ENCODE measurements at places on chromosomes 7 and 10. TPM values are rescaled to one million over a fixed set of nuclear protein-coding genes. Genes with fewer than 3 reads are reported as not detected.
A peak's percentile ranks its signal among the peaks of the same experiment; 100 is the strongest.

RELN gene
- not detected for total RNA-seq

TAS2R5 gene
- 2.5 TPM for total RNA-seq

PNPLA8 gene
- 33.0 TPM for total RNA-seq

HOGA1 gene
- total RNA-seq, result not detected

TMEM139 gene
- not detected for total RNA-seq

CLCN1 gene
- total RNA-seq, result not detected

AEBP1 gene
- not detected for total RNA-seq

SLC39A12 gene
- not detected for total RNA-seq

LIPF gene
- total RNA-seq, result 0.22 TPM

GJD4 gene
- not detected for total RNA-seq

CTNNA3 gene
- not detected for total RNA-seq

GPR26 gene
- total RNA-seq, result not detected

NPFFR1 gene
- total RNA-seq, result not detected

- no peaks in the 10 kb centered on the region for H3K36me3 ChIP-seq
- H3K4me1 ChIP-seq, result no peaks in the 10 kb centered on the region
- no peak overlapping the region for H3K27ac ChIP-seq
- DNase-seq, result no peak
- no peak overlapping the region for H3K4me3 ChIP-seq
Observed at GRCh38 chr10:10772874-10773508, 244.7 kb upstream of the CELF2 start.

GRCh38 chr7:33669251-33669670 is 236.1 kb upstream of the BMPER start:
- no peak overlapping the region for H3K27ac ChIP-seq
- no peaks in the 10 kb centered on the region for H3K36me3 ChIP-seq
- no peak for DNase-seq
- no peaks in the 10 kb centered on the region for H3K27me3 ChIP-seq

- H3K4me1 ChIP-seq, result no peaks in the 10 kb centered on the region
- no peak for DNase-seq
- no peaks in the 10 kb centered on the region for H3K36me3 ChIP-seq
- H3K27ac ChIP-seq, result no peak overlapping the region
- no peaks in the 10 kb centered on the region for H3K27me3 ChIP-seq
- H3K4me3 ChIP-seq, result no peak overlapping the region
Observed at GRCh38 chr7:41375582-41375981, 327.3 kb downstream of the INHBA start.

GRCh38 chr7:98315318-98315993 is 34.0 kb downstream of the BRI3 start:
- peaks cover 31% of the 10 kb centered on the region for H3K4me1 ChIP-seq
- peak overlapping the region; percentile 44 for H3K4me3 ChIP-seq
- H3K27me3 ChIP-seq, result no peaks in the 10 kb centered on the region

DNA sequence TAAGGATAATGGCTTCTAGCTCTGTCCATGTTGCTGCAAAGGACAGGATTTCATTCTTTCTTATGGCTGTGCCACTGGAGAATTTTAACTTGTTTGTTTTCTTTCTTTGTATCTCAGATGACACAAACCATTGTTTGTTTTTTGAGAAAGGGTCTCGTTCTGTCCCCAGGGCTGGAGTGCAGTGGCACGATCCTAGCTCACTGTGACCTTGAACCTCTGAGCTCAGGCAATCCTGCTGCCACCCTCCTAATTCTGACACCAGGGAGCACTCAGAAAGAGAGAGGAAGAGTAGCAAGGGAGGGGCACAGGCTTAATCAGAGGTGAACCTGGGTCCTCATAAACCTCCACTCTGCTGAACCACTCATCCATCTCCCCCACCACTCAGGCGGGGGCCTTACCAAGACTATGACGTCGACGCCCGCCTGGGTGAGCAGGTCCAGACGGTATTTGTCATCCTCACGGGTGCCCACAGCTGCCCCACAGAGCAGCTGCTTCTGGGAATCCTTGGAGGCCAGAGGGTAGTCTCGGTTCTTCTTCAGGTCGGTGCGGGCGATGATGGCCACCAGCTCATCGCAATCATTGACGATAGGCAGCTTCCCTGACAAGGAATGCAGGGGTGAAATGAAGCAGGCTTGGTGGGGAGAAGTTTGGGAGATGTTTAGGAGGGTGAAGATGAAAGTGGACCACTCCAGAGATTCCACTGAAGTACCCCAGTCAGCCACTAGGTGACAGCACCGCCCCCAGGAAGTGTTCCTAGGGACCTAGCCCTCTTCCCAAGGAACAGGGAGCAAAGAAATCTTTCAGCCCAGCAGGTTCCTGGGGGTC is 11.6 kb downstream of the IMPDH1 start:
- H3K36me3 ChIP-seq, result peaks cover 44% of the 10 kb centered on the region
- H3K4me3 ChIP-seq, result no peak overlapping the region
- H3K27ac ChIP-seq, result no peak overlapping the region

GRCh38 chr10:78309536-78310237 is 276.0 kb downstream of the RPS24 start:
- no peaks in the 10 kb centered on the region for H3K36me3 ChIP-seq
- no peak overlapping the region for H3K27ac ChIP-seq
- no peaks in the 10 kb centered on the region for H3K27me3 ChIP-seq
- H3K4me3 ChIP-seq, result no peak overlapping the region
- no peak for DNase-seq

- no peaks in the 10 kb centered on the region for H3K27me3 ChIP-seq
- no peaks in the 10 kb centered on the region for H3K36me3 ChIP-seq
- H3K4me3 ChIP-seq, result no peak overlapping the region
- DNase-seq, result no peak
- H3K4me1 ChIP-seq, result no peaks in the 10 kb centered on the region
- H3K27ac ChIP-seq, result no peak overlapping the region
Observed at GRCh38 chr10:50392966-50393718, 141.8 kb upstream of the ASAH2 start.

GRCh38 chr7:83413424-83413823 is 235.5 kb downstream of the SEMA3E start:
- H3K27me3 ChIP-seq, result no peaks in the 10 kb centered on the region
- no peaks in the 10 kb centered on the region for H3K36me3 ChIP-seq
- no peak overlapping the region for H3K4me3 ChIP-seq
- no peaks in the 10 kb centered on the region for H3K4me1 ChIP-seq
- no peak overlapping the region for H3K27ac ChIP-seq
- DNase-seq, result no peak

- H3K4me3 ChIP-seq, result no peak overlapping the region
- no peaks in the 10 kb centered on the region for H3K36me3 ChIP-seq
- H3K27me3 ChIP-seq, result no peaks in the 10 kb centered on the region
Observed at GRCh38 chr7:44515590-44516268, 25.3 kb upstream of the NUDCD3 start.

- no peak overlapping the region for H3K27ac ChIP-seq
- H3K27me3 ChIP-seq, result no peaks in the 10 kb centered on the region
- no peak overlapping the region for H3K4me3 ChIP-seq
- DNase-seq, result no peak
- H3K36me3 ChIP-seq, result no peaks in the 10 kb centered on the region
Observed at GRCh38 chr7:51949726-51950644, 633.4 kb upstream of the COBL start.

GRCh38 chr7:10015687-10016086 is 958.0 kb upstream of the PHF14 start:
- no peak overlapping the region for H3K27ac ChIP-seq
- DNase-seq, result no peak
- no peak overlapping the region for H3K4me3 ChIP-seq

DNA sequence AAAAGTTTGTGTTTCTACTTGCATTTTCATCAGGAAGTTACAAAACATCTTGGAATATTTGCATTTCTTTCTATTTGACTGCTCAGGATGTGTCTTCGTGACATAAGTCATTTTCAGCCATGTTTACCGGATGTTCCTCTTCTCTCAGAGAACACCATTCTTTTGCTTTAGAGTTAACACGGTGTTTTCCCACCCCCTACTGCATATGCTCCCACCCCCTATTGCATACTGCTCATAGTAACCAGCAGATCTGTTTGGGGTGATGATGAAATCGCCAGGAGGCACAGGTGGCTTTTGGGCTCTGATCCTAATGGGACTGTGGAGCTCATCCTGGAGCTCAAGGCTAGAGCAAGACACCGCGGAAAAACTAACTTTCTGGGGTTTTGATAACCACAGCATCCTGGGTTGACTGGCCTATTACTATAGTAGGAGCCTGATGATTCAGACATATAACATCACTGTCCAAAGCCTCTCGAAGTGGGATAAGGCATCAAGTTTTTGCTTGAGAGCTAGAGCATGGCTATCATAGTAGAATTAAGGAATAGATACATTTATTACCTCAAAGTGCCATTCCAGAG is 65.1 kb upstream of the BET1 start:
- H3K27ac ChIP-seq, result no peak overlapping the region
- peak; percentile 29 for DNase-seq
- H3K4me3 ChIP-seq, result no peak overlapping the region
- 0 out of 2 replicates have a peak, but pooled peaks cover 3% of the 10 kb centered on the region for H3K27me3 ChIP-seq

DNA sequence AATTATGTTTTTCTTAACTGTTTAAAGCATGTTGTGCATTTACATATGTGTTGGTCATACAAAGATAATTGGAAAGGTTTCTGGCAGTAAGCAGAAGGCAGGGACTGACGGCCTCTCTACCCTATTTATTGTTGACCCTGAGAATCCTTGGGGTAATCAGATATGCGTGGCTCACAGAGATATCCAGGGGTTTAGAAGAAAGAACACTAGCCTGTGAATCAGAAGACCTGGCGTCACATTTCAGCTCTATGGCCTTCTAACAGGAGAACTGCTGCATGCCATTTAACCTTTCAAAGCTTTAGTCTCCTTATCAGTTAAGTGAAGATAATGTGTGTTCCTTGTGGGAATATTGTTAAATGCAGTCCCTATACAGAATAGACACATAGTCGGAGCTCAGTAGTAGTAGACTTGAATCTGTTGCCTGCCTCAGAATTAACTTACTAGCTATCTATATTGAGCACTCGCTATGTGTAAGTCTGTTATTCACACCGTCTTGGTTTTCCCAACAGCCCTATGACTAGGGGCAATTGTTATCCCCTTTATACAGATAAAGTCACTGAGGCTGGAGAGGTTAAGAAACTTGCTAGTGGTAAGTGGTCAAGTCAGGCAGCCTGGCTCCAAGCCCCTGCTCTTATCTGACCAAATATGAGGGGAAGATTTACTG is 129.6 kb upstream of the ANKRD1 start:
- H3K27me3 ChIP-seq, result no peaks in the 10 kb centered on the region
- no peaks in the 10 kb centered on the region for H3K4me1 ChIP-seq
- H3K36me3 ChIP-seq, result no peaks in the 10 kb centered on the region
- H3K4me3 ChIP-seq, result no peak overlapping the region
- no peak overlapping the region for H3K27ac ChIP-seq
- no peak for DNase-seq

GRCh38 chr10:117074621-117075020 is 63.4 kb downstream of the VAX1 start:
- no peaks in the 10 kb centered on the region for H3K36me3 ChIP-seq
- H3K4me3 ChIP-seq, result no peak overlapping the region
- no peak for DNase-seq
- H3K27me3 ChIP-seq, result no peaks in the 10 kb centered on the region

DNA sequence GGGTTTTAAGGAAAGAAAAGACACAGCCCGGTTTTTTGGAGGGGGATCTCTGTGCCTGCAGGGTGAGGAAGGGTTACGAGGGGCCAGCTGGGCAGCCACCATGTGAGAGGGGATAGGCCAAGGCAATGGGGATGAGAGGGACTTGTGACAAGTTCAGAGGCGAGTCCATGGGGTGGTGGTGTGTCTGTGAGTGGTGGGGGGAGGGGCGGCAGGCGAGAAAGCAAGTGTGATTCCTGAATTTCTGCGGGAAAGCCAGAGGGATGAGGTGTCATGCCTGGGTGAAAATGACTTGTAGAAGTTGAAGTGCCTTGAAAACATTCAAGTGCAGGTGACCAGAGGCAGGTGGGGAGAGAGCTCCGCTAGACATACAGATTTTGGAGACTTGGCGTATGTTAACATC is 61.0 kb upstream of the RNF32 start:
- H3K36me3 ChIP-seq, result no peaks in the 10 kb centered on the region
- H3K4me3 ChIP-seq, result no peak overlapping the region
- no peak for DNase-seq
- no peaks in the 10 kb centered on the region for H3K4me1 ChIP-seq
- H3K27ac ChIP-seq, result no peak overlapping the region

DNA sequence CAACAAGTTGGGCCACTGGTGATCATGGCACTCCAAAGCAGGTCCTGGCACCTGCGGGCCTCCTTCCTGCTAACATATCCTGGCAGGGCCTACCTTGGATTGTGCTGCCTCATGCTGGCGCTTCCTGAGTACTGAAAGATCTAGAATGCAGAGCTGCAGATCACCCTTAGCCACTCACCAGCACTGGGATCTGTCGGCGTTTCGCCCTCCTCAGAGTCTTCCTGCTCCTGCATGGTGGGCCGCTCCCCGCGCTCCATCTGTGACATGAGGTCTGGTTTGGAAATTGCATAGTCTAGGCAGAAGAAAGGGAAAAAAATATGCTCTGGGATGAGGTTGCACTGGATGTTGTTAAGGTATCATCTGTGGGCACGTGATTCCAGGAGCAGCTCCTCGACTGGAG is 10.0 kb downstream of the ZNF777 start:
- no peak for DNase-seq
- H3K36me3 ChIP-seq, result peaks cover 51% of the 10 kb centered on the region
- H3K4me3 ChIP-seq, result no peak overlapping the region
- no peaks in the 10 kb centered on the region for H3K27me3 ChIP-seq

GRCh38 chr10:25455980-25456567 is 281.3 kb downstream of the GPR158 start:
- H3K27me3 ChIP-seq, result no peaks in the 10 kb centered on the region
- no peak overlapping the region for H3K4me3 ChIP-seq
- no peaks in the 10 kb centered on the region for H3K36me3 ChIP-seq
- no peaks in the 10 kb centered on the region for H3K4me1 ChIP-seq
- H3K27ac ChIP-seq, result no peak overlapping the region

- H3K27me3 ChIP-seq, result no peaks in the 10 kb centered on the region
- H3K4me3 ChIP-seq, result no peak overlapping the region
- peaks cover 12% of the 10 kb centered on the region for H3K4me1 ChIP-seq
- no peak overlapping the region for H3K27ac ChIP-seq
- DNase-seq, result no peak
Observed at GRCh38 chr7:128731184-128731583, 8.0 kb upstream of the CALU start.

DNA sequence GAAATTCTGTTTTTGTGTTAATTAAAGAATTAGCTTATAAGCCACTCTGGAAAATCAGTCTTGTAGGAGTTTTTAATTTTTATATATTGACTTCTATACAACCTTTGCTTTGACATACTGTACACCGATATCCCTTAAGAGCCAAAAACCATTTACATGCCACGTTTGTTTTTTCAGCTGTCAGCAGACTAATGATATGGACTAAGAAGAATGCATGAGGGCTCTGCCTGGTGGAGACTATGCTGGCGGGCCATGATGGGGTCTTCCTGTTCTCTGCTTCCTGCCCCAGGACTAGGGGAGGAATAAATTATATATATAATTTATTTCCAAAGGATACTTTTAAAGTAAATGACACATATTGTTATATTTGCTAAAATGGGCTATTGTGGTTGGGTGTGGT is 96.3 kb downstream of the CDK14 start:
- H3K27ac ChIP-seq, result no peak overlapping the region
- peaks cover 63% of the 10 kb centered on the region for H3K4me1 ChIP-seq
- DNase-seq, result no peak
- H3K36me3 ChIP-seq, result no peaks in the 10 kb centered on the region
- H3K27me3 ChIP-seq, result no peaks in the 10 kb centered on the region
- H3K4me3 ChIP-seq, result no peak overlapping the region

- H3K4me1 ChIP-seq, result no peaks in the 10 kb centered on the region
- DNase-seq, result no peak
- H3K4me3 ChIP-seq, result no peak overlapping the region
- H3K27me3 ChIP-seq, result no peaks in the 10 kb centered on the region
Observed at GRCh38 chr10:105358911-105359310, 717.8 kb downstream of the SORCS3 start.

GRCh38 chr7:93914581-93915066 is 6.9 kb upstream of the GNG11 start:
- H3K36me3 ChIP-seq, result no peaks in the 10 kb centered on the region
- H3K4me1 ChIP-seq, result no peaks in the 10 kb centered on the region
- no peak for DNase-seq
- no peaks in the 10 kb centered on the region for H3K27me3 ChIP-seq
- no peak overlapping the region for H3K27ac ChIP-seq
- H3K4me3 ChIP-seq, result no peak overlapping the region
